ENCODE measurements at places on chromosomes 3 and 15. TPM values are rescaled to one million over a fixed set of nuclear protein-coding genes. Genes with fewer than 3 reads are reported as not detected.

The HDC gene
- 0.40 TPM for total RNA-seq

The SLC6A11 gene
- total RNA-seq, result not detected

The RFT1 gene
- total RNA-seq, result 8.5 TPM

The LRRC15 gene
- 0.42 TPM for total RNA-seq

The FETUB gene
- total RNA-seq, result not detected

The DUOXA2 gene
- not detected for total RNA-seq

The ZBED2 gene
- not detected for total RNA-seq

The BMF gene
- total RNA-seq, result 3.2 TPM

The SMAD6 gene
- total RNA-seq, result 14.9 TPM

- no peak for DNase-seq
These were observed 20.9 kb upstream of the CEMIP start for GRCh38 chr15:80758130-80758745.

- DNase-seq, result no peak
These were observed 298.2 kb downstream of the UBE2E2 start for GRCh38 chr3:23501201-23501802.

DNA sequence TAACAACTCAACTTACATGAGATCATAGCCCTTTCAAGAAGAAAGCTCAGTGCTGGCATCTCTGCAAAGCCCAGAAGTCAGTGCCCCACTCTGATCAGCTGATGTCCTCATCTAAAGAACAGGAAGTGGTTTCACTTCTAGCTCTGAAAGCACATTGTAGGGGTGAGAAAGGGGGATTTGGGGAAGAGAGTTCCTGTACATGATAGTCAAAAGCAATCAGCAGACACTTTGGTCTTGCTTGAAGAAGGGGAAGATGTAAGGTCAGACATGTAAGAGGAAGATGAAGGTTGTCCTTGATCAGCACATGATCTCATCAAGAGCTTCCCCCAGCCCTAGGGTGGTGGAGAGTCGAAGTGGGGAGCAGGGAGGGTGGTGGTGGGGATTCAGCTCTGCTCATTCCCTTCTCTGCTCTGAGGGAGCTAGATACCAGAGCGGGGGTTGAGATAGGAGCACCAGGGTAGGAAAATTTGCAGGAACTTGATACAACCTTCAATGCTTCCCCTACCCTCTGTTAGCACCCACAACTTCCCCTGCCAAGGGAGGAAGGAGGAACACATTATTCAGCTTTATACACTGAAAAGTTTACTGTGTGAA lies 76.4 kb upstream of the ETV5 start:
- no peak for DNase-seq

DNA sequence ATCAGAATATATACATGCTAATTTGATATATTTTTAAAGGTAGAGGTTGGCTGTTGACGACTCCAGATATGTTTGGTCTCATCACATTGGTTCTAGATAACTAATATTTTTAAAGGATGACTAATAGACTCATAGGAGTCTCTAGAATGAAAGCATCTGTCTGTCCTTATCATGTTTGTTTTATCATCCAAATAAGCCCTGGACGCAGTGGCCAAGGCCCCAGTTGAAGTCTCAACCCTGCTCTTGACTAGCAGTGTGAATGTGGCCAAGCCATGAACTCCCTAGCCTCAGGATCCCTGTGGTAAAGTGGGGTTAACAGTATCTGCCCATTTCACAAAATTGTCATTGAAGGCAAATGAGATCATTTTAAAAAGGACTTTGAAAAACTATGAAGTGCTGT lies 53.6 kb downstream of the ABHD2 start:
- no peak for DNase-seq

DNA sequence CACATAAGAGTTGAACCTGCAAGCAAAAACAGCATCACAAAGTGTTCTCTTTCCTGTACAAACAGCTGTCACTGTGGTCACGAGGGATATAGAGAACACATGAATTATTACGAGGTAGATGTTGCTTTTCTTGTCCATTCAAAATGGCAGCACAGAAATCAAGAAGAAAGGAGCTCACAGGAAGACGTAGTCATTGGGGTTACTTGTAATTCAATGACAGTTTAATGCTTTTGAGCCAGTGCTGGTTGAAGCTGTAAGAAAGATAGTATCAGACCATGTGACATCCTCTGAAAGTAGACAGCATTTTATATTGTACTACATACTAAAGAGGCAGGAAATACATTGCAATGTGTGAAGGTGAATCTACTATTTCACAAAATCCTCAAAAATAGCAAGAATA lies 140.4 kb downstream of the ABI3BP start:
- DNase-seq, result no peak

DNA sequence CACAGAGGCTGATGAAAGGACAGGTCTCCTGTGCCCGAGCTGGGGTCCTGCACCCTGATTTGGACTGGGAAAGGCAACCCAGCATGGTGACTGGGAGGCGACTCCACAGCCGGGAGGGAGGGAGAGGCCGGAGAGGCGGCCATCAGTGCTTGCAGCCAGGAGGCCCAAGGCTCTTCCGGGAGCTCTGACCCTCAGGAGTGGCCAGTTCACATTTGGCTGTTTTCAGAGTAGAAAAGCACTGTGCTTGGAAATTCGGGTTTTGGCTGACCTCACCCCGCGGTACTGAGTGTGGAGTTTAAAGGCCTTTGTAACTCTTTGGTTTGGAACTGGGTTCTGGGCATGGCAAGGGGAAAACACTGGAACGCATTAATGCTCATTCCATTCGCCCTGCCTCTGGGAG lies 31.9 kb downstream of the SMAD6 start:
- DNase-seq, result no peak

DNA sequence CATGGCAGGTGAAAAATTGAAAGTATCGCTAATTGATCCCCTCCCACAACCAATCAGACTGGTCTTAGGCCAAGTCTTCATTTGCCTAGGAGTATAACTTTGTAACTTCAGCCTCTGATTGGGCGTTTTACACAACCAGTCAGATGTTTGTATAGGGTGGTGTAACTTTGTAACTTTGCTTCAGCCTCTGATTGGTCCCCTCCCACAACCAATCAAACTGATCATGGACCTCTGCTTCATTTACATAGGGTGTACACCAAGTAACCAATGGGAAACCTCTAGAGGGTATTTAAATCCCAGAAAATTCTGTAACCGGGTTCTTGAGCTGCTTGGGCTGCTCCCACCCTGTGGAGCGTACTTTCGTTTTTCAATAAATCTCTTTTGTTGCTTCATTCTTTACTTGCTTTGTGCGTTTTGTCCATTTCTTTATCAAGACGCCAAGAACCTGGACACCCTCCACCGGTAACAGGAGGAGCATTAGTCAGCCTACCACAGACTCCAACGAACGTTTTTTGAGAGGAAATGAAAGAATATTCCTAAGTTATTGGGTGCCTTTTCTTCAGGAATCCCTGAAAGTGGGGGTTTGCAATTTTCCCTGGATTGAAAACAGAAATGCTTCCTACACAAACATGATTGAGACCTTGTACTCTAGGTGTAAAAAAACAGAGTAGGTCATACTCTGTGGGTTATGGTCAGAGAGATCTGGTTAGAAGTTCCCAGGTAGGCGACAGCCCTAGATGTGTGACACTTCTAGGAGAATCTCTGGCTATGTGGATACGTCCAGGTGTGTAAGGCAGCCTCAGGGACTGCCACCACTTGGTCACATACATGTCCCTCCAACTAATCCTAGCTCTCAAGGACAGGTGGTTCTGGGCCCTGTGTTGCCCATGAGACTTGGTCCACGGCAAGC lies 5.5 kb upstream of the SACM1L start:
- DNase-seq, result no peak

DNA sequence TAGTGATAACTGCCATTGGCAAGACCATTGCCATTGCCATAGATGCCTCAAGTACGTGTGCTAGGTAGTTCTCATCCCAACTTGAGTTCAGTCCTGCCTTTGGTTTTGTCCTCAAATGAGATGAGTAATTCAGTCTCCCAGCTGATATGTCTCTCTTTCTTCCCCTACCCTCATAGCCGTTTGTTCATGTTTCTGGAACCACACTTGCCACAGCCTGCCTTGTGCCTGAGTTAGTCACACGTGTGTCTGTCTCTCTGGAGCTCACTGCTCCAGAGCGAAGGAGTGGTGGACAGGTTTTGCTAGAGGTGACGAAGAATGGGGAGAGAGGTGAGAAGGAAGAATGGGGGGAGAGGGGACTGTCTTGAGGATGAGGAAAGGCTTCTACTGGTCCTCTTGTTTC lies 88.0 kb upstream of the IGF1R start:
- no peak for DNase-seq

DNA sequence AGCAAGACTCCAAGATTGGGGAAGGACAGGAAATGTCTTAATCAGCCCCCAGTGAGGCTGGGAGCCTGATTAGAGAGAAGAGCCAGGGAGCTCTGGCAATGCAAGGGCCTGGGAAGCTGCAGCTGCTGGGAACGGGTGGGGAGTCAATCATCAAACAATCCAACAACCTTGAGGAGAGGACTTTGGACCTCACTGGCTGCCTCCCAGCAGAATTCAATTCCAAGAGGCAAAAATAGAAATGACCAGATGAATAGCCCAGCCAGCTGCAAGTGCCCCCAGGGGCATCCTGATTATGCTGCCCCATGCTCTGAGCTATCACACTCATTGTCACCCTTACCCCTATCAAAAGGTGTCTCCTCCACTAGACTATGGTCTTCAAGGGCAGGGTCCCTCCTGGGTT lies 6.1 kb upstream of the HOMER2 start:
- DNase-seq, result no peak

- no peak for DNase-seq
These were observed 300.7 kb downstream of the OXSM start for GRCh38 chr3:26090589-26090988.

DNA sequence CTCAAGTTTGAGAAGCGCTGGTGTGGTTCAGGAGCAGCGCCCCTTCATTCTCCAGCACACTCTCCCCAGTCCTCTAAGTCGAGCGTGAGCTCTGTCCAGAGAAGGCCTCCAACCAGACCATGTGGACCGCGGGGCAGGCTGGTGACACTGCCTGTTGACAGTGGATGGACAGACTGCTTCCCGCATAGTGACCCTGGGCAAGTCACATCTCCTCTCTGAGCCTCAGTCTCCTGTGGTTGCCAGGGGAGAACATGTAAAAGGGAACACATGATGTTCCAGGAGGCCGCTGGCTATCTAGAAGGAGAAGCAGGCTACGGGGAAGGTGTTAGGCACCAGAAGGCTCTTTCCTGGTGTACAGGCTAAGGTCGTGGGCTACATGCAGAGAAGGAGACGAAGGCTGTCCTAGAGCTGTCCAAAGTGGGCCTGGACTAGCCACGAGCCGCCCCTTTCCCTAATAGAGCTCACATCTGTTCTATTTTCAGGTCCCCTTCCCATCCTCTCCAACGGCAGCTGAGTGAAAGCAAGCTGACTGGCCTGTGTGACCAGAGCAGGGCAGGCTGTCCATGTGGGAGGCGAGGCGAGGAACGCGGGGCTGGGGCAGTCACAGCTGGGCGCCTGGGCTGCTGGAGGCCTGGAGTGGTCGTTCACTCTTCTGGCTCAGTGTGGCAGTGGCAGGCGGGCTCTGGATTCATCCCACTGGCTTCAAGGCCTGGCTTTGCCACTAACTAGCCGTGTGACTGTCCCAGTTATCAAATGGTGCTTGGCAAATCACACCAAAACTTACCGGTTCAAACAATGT lies 11.1 kb downstream of the ISG20 start:
- DNase-seq, result no peak

DNA sequence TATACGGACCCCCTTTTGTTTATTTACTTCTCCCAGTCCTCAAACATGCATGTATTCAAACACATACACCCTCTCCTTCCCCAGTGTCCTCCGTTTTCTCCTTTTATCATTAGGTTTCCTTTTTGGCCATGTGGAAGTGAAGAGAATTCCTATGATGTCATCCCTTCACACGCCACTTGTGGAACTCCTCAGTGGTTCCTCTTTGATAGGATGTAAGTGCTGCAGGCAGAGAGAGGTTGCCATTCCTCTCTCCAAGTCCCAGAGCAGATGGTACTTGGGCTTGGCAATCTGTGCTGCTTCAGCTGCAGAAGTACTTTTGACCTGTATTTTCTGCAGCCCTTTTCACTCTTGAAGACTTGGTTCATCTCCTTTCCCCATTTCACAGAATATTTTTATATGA lies 32.9 kb upstream of the CRTC3 start:
- no peak for DNase-seq

DNA sequence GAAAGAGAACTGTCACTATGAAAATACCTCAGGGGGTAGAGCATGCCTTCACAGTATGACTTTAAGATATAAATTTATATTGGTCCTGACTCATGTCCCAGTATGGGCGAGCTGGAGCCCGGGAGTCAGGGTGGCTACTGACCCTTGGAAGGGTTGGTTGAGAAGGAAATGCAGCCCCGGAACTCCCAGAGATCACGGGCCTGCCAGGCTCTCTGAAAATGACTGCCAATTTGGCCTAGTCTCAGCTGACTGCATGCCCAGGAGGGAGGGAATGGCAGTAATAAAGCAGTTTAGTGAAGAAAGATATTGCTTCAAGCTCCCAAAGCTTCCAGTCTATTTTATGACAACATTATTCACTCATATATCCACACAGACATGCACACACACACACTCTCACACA lies 299.0 kb downstream of the NR2F2 start:
- DNase-seq, result peak; percentile 53

DNA sequence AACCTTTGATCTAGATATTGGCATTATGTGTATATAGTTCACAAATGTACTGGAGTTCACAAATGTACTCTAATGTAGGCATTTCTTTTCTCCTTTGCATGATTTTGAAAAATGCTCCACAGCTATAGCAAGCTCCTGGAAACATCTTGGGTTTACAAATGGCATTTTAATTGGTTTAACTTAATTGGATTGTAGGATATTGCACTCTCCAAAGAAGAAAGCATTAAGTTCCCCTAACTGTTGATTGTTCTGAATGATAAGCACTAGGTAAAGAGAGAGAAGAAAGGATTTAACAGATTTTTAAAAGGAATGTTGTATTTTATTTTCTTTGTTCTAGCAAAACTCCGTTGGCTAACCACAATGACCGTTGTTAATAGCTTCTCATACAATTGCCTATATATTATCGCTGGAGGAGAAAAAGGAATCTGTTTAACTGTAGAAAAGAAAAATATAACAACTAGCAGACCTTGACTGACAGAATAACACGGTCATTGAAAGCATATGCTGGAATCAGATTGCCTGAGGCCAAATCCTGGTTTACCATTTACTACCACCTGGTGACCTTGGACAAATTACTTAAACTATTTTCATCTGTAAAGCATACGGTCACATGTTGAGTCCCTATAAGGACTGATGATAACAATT lies 170.8 kb downstream of the PEX5L start:
- DNase-seq, result no peak

DNA sequence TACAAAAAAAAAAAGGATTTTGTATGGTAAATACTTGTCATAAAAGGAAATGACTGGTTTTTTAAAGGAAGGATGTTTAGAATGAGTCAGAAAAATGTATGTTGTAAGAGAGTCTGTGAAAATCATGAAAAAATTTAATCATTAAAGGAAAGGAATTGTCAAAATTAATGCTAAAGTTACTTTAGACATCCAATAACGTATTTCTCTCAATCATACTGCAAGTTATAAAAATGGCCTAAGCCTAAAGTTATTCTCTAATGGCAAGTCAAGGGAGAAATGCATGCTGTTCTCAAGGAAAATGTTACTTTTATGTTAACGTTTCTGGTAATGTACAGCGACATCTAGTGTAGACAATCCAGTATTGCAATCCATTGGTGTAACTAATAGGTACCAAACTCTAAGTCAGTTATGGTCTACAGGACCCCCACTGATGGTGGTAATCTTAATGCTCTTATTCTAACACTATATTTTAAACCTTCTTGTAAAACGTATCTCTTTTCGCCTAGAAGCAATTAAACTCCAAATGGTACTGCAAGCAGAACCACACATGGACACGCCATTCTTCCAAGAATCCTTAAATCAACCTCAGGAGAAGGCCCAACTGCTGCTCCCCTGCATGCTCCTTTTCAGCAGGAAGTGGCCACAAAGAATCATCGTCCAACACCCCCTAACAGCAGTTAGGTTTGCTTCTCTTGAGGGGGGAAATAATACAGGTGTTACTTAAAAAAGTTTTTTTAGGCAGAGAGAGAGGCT lies 35.2 kb downstream of the NCEH1 start:
- DNase-seq, result no peak
